ENCODE measurements at places on chromosomes 5 and 9. TPM values are rescaled to one million over a fixed set of nuclear protein-coding genes. Genes with fewer than 3 reads are reported as not detected.
A peak's percentile ranks its signal among the peaks of the same experiment; 100 is the strongest.

The SLCO6A1 gene
- total RNA-seq, result not detected

The NIPSNAP3A gene
- total RNA-seq, result 76.9 TPM

GRCh38 chr5:150671509-150672236 lies 10.6 kb downstream of the MYOZ3 start:
- no peak for DNase-seq

DNA sequence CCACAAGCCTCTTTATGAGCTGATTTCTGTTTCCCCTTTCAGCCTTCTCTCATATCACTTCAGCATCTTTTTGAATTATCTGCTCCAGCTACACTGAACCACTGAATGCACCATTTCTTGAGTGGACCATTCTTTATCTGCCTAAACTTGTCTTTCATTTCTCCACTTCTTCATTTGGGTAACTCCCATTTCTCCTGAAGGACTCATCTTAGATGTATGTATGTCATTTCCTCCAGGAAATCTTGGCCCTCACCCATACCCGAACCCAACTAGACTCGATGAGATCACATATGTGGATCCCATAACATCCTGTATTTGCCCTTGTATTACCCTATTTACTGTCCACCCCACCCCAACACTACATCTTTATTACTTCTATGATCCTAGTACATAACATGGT lies 249.8 kb downstream of the KIF4B start:
- no peak for DNase-seq

- DNase-seq, result peak; percentile 59
These were observed 2.8 kb downstream of the CDH10 start for GRCh38 chr5:24642022-24642421.
